ENCODE measurements at places on chromosomes 11 and 22. TPM values are rescaled to one million over a fixed set of nuclear protein-coding genes. Genes with fewer than 3 reads are reported as not detected.

The ARRB1 gene
- total RNA-seq: 219 TPM

The OR5A1 gene
- total RNA-seq: not detected

DNA sequence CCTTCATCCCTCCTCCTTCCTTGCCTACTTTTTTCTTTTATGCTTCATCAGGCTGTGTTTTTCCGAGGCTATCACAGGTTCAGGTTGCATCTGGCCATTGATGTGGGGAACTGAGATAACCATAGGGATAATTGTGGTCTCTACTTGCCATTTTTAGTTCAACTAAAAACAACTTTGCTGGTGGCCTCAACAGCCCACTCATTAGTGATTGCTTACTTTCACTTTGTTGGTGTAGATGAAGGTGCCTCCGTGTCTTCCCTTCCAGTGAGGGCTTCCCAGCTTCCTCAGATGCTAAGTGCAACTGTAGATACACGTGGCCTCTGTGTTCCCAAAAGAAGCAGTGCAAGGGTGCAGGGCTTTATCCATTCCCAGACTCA, 35.0 kb downstream of the KCNJ1 start:
- no peaks in the 10 kb centered on the region for H3K36me3 ChIP-seq
- peaks cover 4% of the 10 kb centered on the region for H3K27me3 ChIP-seq
- DNase-seq: no peak
- H3K4me3 ChIP-seq: no peak overlapping the region

DNA sequence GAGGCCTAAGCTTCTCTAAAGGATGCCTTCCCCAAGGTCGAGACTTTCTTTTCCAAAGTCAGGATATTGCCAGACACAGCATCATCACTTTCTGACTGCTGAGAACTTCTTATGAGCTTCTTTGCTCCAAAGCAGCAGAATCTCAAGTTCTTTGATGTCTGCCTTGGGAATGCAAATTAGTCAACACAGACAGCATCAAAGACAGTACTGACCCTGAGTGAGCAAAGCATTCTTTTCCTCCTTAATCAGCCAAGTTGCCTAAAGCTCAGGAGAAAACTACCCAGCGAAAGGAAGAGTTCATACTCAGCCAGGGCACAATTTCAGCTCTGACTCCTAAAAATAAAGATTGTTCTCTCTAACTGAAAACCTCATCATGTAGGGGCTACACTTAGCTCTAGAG, 98.0 kb downstream of the SLC36A4 start:
- no peak for DNase-seq
- H3K36me3 ChIP-seq: no peaks in the 10 kb centered on the region
- no peaks in the 10 kb centered on the region for H3K4me1 ChIP-seq

All from Panc1 (cell line).